Left ventricle myocardium superior (tissue), 1 donor: ENCODE measurements at places on chromosomes 6 and 20. TPM values are rescaled to one million over a fixed set of nuclear protein-coding genes. Genes with fewer than 3 reads are reported as not detected.

Gene ADGRF4
- total RNA-seq, result not detected

Gene ZNF165
- 0.62 TPM for total RNA-seq

Gene HAO1
- not detected for total RNA-seq

Gene OR2H2
- total RNA-seq, result not detected

DNA sequence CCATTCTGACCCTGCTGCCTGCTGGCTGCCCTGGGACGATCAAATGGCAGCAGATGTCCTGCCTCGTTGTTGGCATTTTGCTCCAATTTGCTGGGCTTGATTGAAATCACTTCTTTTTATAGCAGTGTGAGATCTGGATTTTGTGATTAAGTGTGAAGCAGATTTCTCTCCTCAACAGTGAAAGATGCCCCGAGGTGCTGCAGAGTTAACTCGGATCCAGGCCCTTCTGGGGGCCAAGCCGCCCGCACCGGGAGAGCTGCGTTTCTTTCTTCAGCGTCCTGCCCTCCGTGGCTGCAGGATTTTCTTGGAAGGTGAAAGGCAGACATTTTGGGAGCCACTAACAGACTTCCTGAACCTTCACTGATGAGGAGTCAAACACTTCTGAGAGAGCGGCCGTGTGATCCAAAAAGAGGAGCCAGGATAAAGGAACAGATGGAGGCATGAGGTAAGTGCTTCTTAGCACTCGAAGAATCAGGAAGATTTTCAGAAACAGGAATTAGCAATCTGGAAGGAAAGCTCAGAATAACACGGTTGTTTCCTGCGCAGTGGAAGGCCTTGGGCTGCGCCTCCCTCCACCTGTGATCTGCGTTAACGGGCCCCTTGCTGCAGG is 139.5 kb upstream of the AFDN start:
- no peak for DNase-seq

GRCh38 chr20:51024761-51025160 is 1.9 kb upstream of the KCNG1 start:
- DNase-seq, result no peak

- DNase-seq, result no peak
These were observed 186.0 kb upstream of the KCNK16 start for GRCh38 chr6:39508515-39508914.

GRCh38 chr6:53887316-53887715 is 92.5 kb downstream of the LRRC1 start:
- DNase-seq, result no peak

DNA sequence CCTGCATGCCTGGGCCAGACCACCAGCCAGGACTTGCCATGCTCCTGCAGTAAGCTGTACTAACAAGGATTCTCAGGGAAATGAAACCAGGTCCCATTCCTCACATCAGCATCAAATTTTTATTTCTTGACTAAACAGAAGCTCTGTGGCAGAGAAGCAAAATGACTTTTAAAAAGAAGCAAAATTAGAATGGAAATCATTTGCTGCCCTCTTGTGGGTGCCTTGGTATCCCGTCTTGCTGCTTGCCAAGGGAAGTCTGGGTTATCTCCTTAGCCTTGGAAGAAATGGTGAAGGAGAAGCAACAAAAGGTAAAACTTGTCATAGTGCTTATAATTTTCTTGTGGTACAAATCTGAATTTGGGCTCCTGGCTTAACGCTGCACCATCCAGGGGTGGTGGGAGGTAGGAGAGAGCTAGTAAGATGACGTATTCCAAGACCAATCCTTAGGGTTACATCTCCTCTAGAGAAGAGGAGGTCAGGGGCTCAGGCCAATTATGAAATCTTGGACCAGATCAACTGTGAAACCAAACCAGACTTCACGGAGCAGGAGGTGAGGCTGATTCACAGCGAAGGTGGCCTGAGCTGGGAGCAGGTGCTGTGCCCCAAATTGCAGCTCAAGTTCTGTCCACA is 107.5 kb downstream of the FAXC start:
- DNase-seq, result no peak

- DNase-seq, result no peak
These were observed 35.4 kb downstream of the CEP250 start for GRCh38 chr20:35490736-35491181.
